ENCODE measurements at places on chromosomes 2 and 18. TPM values are rescaled to one million over a fixed set of nuclear protein-coding genes. Genes with fewer than 3 reads are reported as not detected.

Gene GATA6
- total RNA-seq = 288 TPM

DNA sequence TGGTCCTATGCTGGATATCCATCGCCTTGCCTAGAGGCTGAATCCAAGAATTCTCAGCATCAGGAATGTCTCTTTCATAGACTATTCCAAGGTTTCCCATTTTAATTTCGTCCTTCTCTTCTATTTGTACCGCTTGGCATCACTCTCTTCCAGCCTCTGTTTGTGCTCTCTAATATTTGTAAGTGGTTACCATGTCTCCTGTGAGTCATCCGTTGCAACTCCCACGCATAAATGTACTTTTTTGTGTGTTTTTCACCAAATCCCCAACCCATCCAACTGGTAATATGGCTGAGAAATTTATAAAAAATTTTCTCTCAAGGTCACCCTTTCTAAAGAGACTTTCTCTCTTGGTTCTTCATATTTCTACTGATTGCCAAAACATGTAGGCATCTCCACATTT is 21.8 kb downstream of the COLEC12 start:
- no peak for DNase-seq

Gene RAB6C
- total RNA-seq = 0.24 TPM

DNA sequence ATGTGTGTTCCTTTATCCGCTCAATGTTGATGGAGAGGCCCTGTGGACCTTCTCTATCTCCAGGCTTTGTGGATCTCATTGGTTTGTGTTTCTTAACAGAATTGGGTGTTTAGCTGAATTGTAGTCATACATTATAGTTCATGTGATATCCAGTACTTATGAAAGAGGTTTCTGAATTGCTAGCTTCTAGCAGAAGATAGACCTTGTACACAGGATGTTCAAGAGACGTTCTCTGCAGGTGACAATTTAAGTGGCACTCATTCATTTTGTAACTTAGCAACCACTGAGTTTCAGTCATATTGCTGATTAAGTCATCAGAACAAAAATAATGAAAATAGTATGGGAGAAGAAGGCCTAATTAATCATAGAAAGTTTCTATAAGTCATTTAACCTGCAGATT is 279.2 kb downstream of the ALPK2 start:
- no peak for DNase-seq

Gene VSNL1
- total RNA-seq = 1.5 TPM

Gene MCFD2
- total RNA-seq = 82.4 TPM

DNA sequence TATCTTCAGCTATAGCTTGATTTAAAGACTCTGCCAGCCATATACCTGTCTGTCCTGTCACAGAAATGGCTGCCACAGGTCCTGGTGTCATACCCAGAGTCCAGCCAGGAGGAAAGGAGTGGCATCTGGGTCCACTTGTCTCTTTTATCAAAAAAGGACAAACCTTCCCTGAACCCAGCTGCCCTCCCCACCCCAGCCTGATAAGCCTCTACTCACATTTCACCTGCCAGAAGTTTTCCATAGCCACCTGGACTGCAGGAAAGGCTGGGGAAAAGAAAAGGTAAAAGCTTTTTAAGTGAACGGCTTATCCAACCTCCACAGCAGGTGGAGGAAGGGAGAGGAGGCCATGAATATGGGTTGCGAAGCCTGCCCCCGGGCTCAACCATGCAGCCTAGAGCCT is 32.8 kb downstream of the TMEM163 start:
- no peak for DNase-seq

All from endodermal cell (in vitro differentiated cells).